ENCODE measurements at places on chromosomes 1 and 21. TPM values are rescaled to one million over a fixed set of nuclear protein-coding genes. Genes with fewer than 3 reads are reported as not detected.
A peak's percentile ranks its signal among the peaks of the same experiment; 100 is the strongest.

DNA sequence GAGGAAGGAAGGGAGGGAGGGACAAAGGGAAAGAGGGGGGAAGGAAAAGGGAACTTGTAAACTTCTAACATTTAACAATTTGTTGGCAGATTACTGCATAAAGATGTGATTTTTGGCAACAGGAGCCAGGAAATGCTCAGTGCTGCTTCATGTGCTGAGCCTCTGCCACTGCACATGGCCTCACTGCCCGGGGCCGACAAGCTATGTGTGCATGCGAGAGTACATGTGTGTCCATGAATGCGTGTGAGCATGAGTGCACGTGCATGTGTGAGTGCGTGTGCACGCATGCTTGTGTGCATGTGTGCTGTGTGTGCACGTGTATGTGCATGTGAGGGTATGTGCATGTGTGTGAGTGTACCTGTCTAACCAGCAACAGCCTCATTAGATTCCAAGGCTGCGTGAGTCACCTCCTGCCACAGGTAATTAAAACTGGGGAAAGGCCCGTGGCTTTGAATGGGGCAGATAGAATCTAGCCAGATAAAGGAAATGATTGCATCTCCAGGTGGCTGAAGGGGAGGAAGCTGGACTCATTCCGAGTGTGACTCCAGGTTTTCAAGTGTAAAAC lies 41.4 kb upstream of the TSPEAR start:
- H3K36me3 ChIP-seq = no peaks in the 10 kb centered on the region
- DNase-seq = peak; percentile 92
- H3K4me3 ChIP-seq = no peak overlapping the region
- H3K27ac ChIP-seq = no peak overlapping the region

- no peaks in the 10 kb centered on the region for H3K36me3 ChIP-seq
- H3K27ac ChIP-seq = peak overlapping the region; percentile 87
Measured at GRCh38 chr21:14879458-14879857, 185.3 kb downstream of the NRIP1 start.

- H3K36me3 ChIP-seq = no peaks in the 10 kb centered on the region
- H3K27me3 ChIP-seq = no peaks in the 10 kb centered on the region
- peak overlapping the region; percentile 12 for H3K27ac ChIP-seq
- H3K4me3 ChIP-seq = peak overlapping the region; percentile 95
- H3K4me1 ChIP-seq = peaks cover 43% of the 10 kb centered on the region
Measured at GRCh38 chr1:85463731-85464496, 1.0 kb downstream of the DDAH1 start.

- DNase-seq = no peak
- no peak overlapping the region for H3K27ac ChIP-seq
- H3K4me1 ChIP-seq = no peaks in the 10 kb centered on the region
- no peaks in the 10 kb centered on the region for H3K36me3 ChIP-seq
- no peaks in the 10 kb centered on the region for H3K27me3 ChIP-seq
Measured at GRCh38 chr1:29563092-29563491, 326.8 kb downstream of the PTPRU start.

- DNase-seq = peak; percentile 42
- no peaks in the 10 kb centered on the region for H3K36me3 ChIP-seq
- H3K27ac ChIP-seq = no peak overlapping the region
- H3K27me3 ChIP-seq = no peaks in the 10 kb centered on the region
- no peak overlapping the region for H3K4me3 ChIP-seq
- H3K4me1 ChIP-seq = no peaks in the 10 kb centered on the region
Measured at GRCh38 chr1:87292684-87293493, 35.8 kb upstream of the LMO4 start.

- no peak for DNase-seq
- H3K36me3 ChIP-seq = no peaks in the 10 kb centered on the region
- no peaks in the 10 kb centered on the region for H3K27me3 ChIP-seq
- H3K4me1 ChIP-seq = no peaks in the 10 kb centered on the region
Measured at GRCh38 chr1:45385302-45385701, 45.1 kb upstream of the MUTYH start.

DNA sequence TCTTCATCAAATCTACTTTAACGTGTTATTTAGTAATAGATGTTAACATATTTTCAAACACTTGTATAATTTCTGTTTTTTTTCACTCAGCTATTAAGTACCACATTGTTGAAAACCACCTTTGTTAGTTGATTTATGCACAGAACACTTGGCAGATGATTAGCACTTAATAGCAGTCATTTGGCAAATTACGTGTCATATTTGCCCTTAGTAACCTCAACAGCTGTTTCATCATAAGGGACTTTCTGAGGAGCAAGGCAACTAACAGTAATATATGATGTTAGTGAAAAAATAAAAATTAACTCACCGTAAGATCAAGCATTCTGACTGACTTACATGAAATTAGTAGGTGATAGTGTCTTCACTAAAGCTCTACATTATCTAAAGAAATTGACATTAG lies 186.4 kb downstream of the HMCN1 start:
- no peaks in the 10 kb centered on the region for H3K4me1 ChIP-seq
- no peak for DNase-seq
- no peaks in the 10 kb centered on the region for H3K27me3 ChIP-seq
- H3K4me3 ChIP-seq = no peak overlapping the region

- no peaks in the 10 kb centered on the region for H3K27me3 ChIP-seq
- H3K36me3 ChIP-seq = 0 out of 2 replicates have a peak, but pooled peaks cover 7% of the 10 kb centered on the region
- peak; percentile 43 for DNase-seq
- H3K4me1 ChIP-seq = no peaks in the 10 kb centered on the region
- no peak overlapping the region for H3K27ac ChIP-seq
Measured at GRCh38 chr1:214316593-214316992, 35.6 kb downstream of the SMYD2 start.

- no peaks in the 10 kb centered on the region for H3K4me1 ChIP-seq
- DNase-seq = no peak
- no peak overlapping the region for H3K27ac ChIP-seq
- no peaks in the 10 kb centered on the region for H3K27me3 ChIP-seq
- no peaks in the 10 kb centered on the region for H3K36me3 ChIP-seq
Measured at GRCh38 chr1:239840790-239841189, 250.9 kb upstream of the FMN2 start.

- H3K27ac ChIP-seq = no peak overlapping the region
- no peaks in the 10 kb centered on the region for H3K36me3 ChIP-seq
- H3K27me3 ChIP-seq = no peaks in the 10 kb centered on the region
- no peak overlapping the region for H3K4me3 ChIP-seq
- DNase-seq = no peak
Measured at GRCh38 chr1:15254559-15254958, 7.5 kb downstream of the FHAD1 start.

DNA sequence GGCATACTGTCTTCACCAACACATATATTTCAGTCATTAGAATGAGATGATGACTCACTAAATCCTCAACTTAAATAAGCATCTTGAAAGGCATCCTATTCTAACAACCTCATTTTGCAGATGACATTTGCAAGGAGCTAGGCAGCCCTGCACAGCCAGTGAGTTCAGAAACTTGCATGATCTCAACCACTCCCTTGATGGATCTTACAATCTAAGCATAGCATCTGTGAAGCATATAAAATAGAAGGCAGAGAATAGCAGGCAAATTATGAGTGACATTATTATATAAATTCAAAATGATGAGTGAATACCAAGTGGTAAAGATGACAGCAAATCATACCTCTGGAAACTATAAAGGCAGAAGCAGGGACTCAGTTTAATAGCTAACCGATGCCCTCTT lies 31.6 kb downstream of the KRTAP20-3 start:
- H3K36me3 ChIP-seq = no peaks in the 10 kb centered on the region
- no peaks in the 10 kb centered on the region for H3K4me1 ChIP-seq
- no peaks in the 10 kb centered on the region for H3K27me3 ChIP-seq
- DNase-seq = no peak

DNA sequence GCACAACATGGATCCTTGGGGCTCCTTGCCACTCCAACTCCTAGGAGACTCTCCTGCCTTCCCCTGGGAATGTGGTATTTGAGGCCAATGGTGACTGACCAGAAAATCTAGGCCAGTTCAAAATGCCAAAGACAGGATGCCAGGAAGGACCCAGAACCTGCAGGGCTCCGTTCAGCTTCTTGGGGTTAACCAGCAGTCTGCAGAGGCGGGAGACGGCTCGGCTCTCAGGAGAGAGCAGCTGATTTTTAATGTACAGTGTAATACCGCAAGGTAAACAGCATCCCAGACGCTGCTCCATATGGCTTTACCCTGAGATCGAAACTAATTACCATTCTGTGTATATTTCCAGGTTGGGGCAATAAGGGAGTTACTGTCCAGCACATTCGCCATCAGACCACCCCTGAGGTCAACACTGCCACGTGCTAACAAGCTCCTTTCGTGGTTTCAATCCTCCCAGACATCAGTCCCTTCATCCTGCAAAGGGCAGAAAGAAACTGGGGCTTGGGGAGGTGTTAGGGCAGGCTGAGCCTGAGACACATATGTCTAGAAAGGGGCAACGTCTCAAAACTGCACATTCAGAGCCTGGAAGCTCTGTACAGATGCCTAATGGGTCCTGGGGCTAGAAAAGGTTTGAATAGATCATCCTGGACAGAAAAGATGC lies 16.7 kb downstream of the ITPKB start:
- H3K4me1 ChIP-seq = peaks cover 21% of the 10 kb centered on the region
- no peak for DNase-seq
- no peak overlapping the region for H3K27ac ChIP-seq
- no peak overlapping the region for H3K4me3 ChIP-seq

GRCh38 chr21:43318841-43319781 lies 107.8 kb downstream of the SIK1 start:
- H3K4me1 ChIP-seq = peaks cover 13% of the 10 kb centered on the region
- H3K27me3 ChIP-seq = no peaks in the 10 kb centered on the region
- no peaks in the 10 kb centered on the region for H3K36me3 ChIP-seq
- DNase-seq = peak; percentile 44
- H3K27ac ChIP-seq = no peak overlapping the region
- H3K4me3 ChIP-seq = no peak overlapping the region

DNA sequence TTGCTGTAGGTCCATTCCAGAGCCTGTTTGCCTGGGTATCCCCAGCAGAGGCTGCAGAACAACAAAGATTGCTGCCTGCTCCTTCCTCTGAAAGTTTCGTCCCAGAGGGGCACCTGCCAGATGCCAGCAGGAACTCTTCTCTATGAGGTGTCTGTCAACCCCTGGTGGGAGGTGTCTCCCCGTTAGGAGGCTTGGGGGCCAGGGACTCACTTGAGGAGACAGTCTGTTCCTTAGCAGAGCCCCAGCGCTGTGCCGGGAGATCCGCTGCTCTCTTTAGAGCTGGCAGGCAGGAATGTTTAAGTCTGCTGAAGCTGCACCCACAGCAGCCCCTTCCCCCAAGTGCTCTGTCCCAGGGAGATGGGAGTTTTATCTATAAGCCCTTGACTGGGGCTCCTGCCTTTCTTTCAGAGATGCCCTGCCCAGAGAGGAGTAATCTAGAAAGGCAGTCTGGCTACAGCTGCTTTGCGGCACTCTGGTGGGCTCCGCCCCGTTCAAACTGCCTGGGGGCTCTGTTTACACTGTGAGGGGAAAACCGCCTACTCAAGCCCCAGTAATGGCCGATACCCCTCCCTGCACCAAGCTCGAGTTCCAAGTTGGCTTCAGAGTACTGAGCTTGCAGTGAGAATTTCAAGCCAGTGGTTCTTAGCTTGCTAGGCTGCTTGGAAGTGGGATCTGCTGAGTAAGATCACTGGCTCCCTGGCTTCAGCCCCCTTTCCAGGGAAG lies 8.7 kb upstream of the SLC25A24 start:
- H3K4me1 ChIP-seq = peaks cover 11% of the 10 kb centered on the region
- H3K27me3 ChIP-seq = no peaks in the 10 kb centered on the region
- DNase-seq = no peak
- H3K36me3 ChIP-seq = no peaks in the 10 kb centered on the region
- no peak overlapping the region for H3K27ac ChIP-seq

GRCh38 chr1:24465638-24466037 lies 37.0 kb upstream of the RCAN3 start:
- H3K27ac ChIP-seq = no peak overlapping the region
- H3K4me1 ChIP-seq = no peaks in the 10 kb centered on the region
- no peaks in the 10 kb centered on the region for H3K36me3 ChIP-seq
- no peak for DNase-seq

DNA sequence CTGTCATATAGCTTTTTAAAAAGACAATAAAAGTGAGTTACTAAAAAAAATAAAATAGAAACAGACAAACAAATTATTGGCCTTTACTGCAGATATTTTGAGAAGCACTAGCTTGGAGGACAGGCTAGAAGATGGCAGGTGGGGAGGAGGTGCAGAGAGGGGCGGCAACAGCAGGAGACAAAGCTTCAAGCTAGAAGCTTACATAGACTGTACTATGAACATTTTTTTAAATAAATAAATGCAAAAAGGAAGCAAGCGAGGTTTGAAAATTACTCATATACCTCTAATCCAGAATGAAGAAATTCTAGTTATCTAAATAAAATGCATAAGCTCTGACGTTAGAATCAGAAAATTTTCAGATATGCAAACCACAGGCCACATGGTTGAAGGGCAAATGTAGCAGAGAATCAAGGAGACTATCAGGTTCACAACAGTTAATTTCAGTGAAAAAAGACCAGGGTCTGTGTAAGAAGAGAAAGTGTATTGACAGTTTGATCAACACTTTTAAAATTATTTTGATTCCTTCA lies 54.9 kb downstream of the NRIP1 start:
- no peak overlapping the region for H3K4me3 ChIP-seq
- no peaks in the 10 kb centered on the region for H3K4me1 ChIP-seq
- no peaks in the 10 kb centered on the region for H3K27me3 ChIP-seq
- peaks cover 18% of the 10 kb centered on the region for H3K36me3 ChIP-seq

DNA sequence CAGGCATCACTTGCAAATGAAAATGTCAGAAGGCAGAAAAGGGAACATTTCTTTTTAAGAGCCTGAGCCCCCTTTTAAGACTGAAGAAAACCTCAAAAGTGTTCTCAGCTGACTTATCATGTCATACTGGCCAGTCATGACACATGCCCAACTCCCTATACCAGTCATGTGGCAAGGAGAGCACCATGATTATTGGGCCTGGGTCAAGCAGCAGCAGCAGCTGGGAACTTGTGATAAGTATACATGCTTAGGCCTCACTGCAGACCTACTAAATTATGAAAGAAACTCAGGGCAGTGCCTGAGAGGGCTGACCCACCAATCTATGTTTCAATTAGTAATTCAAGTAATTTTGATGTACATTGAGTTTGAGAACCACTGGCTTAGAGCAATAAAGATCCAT lies 8.6 kb downstream of the RO60 start:
- no peaks in the 10 kb centered on the region for H3K4me1 ChIP-seq
- no peak overlapping the region for H3K4me3 ChIP-seq
- no peaks in the 10 kb centered on the region for H3K27me3 ChIP-seq
- H3K27ac ChIP-seq = no peak overlapping the region
- peaks cover 8% of the 10 kb centered on the region for H3K36me3 ChIP-seq

The TEDDM1 gene
- total RNA-seq = not detected

The KLF17 gene
- not detected for total RNA-seq

The DHCR24 gene
- total RNA-seq = 369 TPM

The FHAD1 gene
- 6.9 TPM for total RNA-seq

Measured in PC-9 (cell line).